ENCODE measurements at places on chromosomes 4 and X.

DNA sequence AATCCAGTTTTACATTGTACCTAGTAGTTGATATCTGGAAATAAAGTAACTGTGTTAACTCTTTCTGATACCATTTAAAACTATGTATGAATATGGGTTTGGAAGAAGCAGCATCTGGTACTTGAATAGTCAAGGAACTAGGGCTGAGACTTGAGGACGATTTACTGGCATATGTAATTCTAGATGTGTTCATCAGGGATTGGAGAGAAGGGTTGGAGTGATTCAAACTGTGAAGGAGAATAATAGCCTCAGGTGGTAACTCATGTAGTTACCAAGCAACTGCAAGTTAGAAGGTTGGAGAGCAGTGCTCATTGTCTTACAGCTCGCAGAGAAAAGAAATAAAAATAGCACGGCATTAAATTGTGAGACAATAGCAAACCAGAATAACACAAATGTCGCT lies 29.5 kb upstream of the TXLNG start:
- no peaks in the 10 kb centered on the region for H3K4me1 ChIP-seq
- no peaks in the 10 kb centered on the region for H3K27me3 ChIP-seq

DNA sequence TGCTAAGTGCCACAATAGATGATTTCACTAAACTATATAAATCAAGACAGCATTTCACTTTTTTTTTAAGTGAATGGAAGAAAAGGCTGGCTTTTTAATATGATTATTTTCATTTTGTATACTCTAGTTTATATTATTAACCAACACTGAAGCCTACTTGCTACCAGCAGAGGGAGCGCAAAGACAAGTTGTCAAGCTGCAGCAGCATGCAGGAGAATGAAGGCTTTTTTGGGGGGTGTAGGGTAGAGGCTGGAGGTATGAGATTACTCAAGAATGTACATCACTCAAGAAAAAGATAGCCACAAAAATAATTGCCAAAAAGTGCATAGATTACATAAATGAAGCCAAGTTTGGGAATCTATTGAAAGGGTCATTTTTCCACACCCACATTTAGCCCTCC lies 519.5 kb downstream of the FGF13 start:
- H3K27me3 ChIP-seq, result no peaks in the 10 kb centered on the region
- no peaks in the 10 kb centered on the region for H3K36me3 ChIP-seq
- no peak overlapping the region for H3K4me3 ChIP-seq
- DNase-seq, result no peak
- H3K27ac ChIP-seq, result no peak overlapping the region

GRCh38 chr4:103002551-103002950 lies 17.0 kb downstream of the SLC9B1 start:
- H3K4me3 ChIP-seq, result no peak overlapping the region
- H3K27ac ChIP-seq, result no peak overlapping the region
- no peaks in the 10 kb centered on the region for H3K4me1 ChIP-seq
- no peak for DNase-seq

DNA sequence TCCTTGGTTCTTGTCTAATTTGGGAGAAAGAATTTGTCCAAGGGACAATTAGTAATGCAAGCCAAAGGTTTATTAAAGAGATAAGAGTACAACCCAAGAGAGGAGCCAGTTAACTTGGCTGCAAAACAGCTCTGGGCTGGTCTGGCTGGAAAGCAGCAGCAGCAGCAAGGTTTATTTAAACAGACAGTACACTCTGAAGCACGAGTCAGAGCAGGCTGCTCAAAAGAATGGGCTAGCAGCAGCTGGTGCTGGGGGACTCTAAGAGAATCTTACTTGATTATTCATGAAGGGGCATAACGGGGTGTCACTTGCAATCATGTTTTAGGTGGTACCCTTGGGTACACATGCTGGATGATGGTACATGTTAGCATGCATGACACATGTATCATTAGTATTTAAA lies 17.1 kb upstream of the CT47C1 start:
- no peaks in the 10 kb centered on the region for H3K27me3 ChIP-seq
- no peaks in the 10 kb centered on the region for H3K36me3 ChIP-seq
- DNase-seq, result no peak
- no peak overlapping the region for H3K27ac ChIP-seq
- no peaks in the 10 kb centered on the region for H3K4me1 ChIP-seq

- peaks cover 17% of the 10 kb centered on the region for H3K4me1 ChIP-seq
- DNase-seq, result no peak
- H3K36me3 ChIP-seq, result no peaks in the 10 kb centered on the region
These were observed 165.6 kb downstream of the CBR4 start for GRCh38 chr4:168844353-168845049.

DNA sequence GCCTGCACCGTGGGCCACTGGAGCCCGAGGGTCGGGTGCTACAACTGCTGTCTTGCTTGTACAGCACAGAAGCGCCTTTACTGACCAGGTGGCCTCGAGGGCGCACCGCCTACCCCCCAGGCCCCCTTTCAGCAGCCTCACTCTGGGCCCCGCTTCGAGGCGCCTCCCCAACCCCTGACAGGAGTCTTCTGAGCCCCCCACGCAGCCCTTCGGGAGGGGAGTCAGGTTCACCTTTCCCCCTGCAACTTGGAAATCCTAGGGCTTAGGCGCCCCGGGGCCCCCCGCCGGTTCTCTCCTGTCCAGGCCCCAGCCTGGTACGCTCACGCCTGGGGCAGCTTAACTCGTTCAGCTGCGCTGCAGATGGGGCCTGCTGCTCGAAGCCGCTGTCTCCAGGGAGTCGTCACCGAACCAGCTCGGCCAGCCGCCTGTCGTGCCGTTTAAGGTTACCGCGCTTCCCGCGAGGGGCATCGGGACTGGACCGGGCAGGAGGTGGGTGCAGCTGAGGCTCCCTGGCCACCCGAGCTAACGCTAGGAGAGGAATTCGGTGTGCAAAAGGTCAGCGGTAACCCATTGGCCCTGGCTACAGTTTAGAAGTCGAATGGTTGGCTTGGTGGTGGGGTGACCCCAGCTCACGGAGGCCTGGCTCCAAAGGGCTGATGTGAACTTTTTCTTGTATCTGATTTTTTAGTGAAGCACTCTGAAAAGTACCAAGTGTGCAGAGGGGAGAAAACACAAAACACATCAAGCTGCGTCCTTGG lies 58.9 kb upstream of the BCOR start:
- no peak for DNase-seq
- no peak overlapping the region for H3K27ac ChIP-seq
- peaks cover 8% of the 10 kb centered on the region for H3K4me1 ChIP-seq
- H3K36me3 ChIP-seq, result no peaks in the 10 kb centered on the region

- H3K4me3 ChIP-seq, result no peak overlapping the region
- no peaks in the 10 kb centered on the region for H3K36me3 ChIP-seq
- H3K27me3 ChIP-seq, result no peaks in the 10 kb centered on the region
- no peak for DNase-seq
- no peak overlapping the region for H3K27ac ChIP-seq
These were observed 32.7 kb upstream of the CASK start for GRCh38 chrX:41956027-41956426.

DNA sequence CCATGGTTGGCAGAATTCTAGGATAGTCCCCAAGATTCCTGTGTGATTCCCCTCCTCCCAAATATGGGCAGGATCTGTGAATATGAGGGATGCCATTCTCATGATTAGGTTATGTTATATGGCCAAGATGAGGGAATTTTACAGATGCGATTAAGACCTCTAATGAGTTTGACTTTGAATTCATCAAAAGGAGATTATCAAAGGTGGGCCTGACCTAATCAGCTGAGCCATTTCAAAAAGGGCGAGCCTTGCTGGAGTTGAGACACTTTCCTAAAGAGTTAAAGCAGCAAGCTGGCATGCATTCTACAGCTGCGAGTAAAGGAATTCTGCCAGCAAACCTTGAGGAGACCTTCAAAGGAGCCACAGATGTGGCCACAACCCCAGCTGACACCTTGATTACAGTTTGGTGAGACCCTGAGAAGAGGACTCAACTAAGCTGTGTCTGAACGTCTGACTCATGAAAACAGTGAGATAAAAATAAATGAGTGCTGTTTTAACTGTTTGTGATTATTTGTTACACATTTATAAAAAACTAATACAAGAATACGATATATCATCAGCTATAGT lies 31.7 kb upstream of the TMPRSS11D start:
- H3K4me3 ChIP-seq, result no peak overlapping the region
- DNase-seq, result no peak
- no peaks in the 10 kb centered on the region for H3K36me3 ChIP-seq
- no peaks in the 10 kb centered on the region for H3K4me1 ChIP-seq
- H3K27me3 ChIP-seq, result no peaks in the 10 kb centered on the region
